AG10803 (cell line): ENCODE measurements at places on chromosomes 1 and 21.

- no peak for DNase-seq
These were observed 102.8 kb upstream of the SAMD11 start for GRCh38 chr1:820962-821361.

DNA sequence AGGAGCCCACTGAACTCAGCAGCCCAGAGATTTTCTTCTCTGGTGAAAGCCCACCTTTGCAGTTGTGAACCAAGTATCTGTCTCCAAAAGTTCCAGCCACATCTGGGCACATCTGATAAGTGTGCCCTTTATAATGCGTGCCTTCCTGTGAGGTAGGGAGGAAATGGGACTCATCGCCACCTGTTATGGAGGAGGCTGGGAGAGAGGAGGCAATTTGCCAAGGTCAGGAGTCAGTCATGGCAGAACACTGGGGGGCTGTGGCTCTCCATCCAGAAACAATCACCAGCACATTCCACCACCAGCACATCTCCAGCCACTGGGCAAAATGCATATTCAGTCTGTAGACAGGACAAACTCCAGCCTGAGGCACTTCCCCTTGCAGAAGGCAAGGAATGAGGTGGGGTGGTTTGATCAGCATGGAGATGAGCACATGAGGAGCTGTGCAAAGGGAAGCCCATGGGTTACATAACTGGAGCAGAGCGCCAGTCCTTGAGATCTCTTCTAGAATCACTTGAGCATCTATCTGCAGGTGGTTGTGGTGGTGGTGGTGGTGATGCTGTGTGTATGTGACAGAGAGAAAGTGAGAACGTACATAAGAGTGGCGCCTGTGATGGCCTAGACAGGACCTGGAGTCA, 15.0 kb upstream of the LEMD1 start:
- DNase-seq: no peak

- DNase-seq: no peak
These were observed 30.1 kb upstream of the PTGFRN start for GRCh38 chr1:116879478-116880133.

- DNase-seq: peak; percentile 85
These were observed 43.2 kb downstream of the KIF26B start for GRCh38 chr1:245197911-245198379.

- DNase-seq: no peak
These were observed 5.4 kb upstream of the RPS6KA1 start for GRCh38 chr1:26524181-26524580.

GRCh38 chr1:37137014-37137413, 102.7 kb upstream of the GRIK3 start:
- no peak for DNase-seq

GRCh38 chr21:44967082-44968047, 27.5 kb downstream of the SLX9 start:
- no peak for DNase-seq

- no peak for DNase-seq
These were observed 5.3 kb upstream of the TXNIP start for GRCh38 chr1:146001709-146002108.

DNA sequence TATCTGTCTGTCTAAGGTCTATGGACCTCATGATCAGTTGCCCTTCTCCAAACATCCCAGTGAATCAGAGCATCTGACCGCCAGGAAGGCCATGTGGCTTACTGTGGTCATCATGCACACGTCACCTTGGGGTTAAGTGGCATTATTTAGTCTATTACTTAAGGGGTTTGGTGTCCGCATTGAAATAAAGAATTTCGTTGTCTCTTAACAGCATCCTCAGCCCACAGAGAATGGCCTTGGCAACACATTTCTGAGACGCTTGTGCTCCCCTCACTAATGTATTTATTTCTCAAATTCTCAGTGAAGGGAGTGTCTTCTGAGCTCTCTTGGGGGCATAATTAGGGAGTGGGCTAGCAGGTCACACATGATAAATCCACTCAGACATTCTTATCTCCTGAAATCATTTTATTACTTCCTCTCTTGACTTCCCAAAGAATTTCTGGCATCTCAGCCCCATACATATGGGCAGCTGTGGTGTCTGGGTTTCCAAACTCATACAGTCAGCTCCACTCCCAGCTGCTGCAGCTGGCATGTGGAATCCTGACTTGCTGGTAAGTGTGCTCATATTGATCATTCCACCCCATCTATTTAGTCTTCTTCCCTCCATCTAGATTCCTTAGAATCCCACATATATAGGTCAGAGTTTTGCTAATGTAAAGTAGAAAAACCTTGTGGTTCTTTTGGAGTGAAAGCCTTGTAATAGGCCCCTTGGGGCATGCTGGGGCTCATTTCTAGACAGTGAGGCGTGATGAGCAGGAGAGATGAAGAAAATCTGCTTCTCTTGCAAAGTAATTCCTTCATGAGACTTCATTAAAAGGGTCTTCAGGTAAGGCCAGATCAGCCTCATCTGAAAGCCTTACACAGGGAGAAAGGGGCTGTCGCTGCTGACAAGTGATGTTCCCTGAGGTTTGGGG, 110.5 kb downstream of the HHAT start:
- peak; percentile 100 for DNase-seq

GRCh38 chr1:184825571-184825970, 70.9 kb upstream of the EDEM3 start:
- no peak for DNase-seq

DNA sequence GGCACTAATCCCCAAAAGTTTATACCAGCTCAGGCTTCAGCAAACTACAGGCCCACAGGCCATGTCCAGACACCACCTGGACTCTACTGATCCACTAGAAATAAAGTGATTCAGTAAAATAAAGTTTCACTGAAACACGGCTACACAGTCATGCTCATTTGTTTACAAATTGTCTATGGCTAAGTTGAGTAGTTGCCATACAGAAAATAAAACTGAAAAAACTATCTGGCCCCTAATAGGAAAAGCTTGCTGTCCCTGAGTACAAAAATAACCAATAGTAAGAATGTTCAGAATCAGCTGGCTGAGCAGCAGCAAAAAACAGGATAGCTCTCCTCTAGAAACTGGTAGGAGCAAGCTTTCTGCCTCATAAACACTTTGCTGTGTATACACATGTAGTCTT, 221.5 kb downstream of the RERE start:
- DNase-seq: no peak

DNA sequence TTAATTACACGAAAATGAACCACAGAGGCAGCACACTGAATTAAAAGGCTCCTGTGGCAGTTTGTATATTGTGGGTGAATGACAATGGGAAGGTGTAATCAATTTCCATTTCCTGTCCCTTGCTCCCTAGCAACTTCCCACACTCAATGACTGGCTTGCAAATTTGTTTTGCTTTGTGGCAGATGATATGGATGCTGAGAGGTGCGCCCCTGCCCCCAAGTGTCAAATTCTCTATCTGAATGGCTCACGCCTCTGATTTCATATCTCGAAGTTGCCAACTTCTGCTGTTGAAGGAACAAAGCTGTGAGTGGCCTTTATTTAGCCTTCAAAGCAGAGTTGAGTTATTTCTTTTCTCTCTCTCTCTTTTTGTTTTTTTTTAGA, 86.0 kb downstream of the FOXD2 start:
- no peak for DNase-seq

GRCh38 chr1:31776516-31776915, 12.4 kb upstream of the ADGRB2 start:
- no peak for DNase-seq

DNA sequence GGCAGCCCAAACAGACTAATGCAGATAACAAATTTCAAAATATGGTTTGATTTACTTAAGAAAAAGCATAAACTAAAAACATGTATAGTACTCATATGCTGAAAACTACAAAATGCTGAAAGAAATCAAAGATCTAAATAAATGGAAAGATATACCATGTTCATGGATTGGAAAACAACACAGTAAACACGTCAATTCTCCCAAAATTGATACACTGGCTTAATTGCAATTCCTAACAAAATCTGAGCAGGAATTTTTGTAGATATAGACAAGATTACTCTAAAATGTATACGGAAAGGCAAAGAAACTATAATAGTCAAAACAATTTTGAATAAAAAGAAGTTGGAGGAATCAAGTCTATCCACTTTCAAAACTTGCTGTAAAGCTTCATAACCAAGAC, 21.0 kb downstream of the SLC19A1 start:
- no peak for DNase-seq

- no peak for DNase-seq
These were observed 9.2 kb downstream of the IL12RB2 start for GRCh38 chr1:67316918-67317317.

DNA sequence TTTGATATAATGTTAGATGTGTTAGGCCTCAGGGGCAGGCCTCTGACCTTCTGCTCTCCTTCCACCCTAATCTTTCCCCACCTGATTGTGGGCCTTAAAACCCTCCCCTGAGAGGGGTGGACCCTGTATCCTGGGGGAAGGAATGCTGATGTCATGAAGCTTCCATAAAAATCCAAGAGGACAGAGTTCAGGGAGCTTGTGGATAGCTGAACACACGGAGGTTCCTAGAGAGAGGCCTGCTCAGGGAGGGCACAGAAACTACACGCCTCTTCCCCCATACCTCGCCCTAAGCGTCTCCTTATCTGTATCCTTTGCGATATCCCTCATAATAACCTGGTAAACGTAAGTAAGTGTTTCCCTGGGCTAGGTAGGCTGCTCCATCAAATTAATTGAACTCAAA, 4.3 kb downstream of the MFN2 start:
- no peak for DNase-seq

DNA sequence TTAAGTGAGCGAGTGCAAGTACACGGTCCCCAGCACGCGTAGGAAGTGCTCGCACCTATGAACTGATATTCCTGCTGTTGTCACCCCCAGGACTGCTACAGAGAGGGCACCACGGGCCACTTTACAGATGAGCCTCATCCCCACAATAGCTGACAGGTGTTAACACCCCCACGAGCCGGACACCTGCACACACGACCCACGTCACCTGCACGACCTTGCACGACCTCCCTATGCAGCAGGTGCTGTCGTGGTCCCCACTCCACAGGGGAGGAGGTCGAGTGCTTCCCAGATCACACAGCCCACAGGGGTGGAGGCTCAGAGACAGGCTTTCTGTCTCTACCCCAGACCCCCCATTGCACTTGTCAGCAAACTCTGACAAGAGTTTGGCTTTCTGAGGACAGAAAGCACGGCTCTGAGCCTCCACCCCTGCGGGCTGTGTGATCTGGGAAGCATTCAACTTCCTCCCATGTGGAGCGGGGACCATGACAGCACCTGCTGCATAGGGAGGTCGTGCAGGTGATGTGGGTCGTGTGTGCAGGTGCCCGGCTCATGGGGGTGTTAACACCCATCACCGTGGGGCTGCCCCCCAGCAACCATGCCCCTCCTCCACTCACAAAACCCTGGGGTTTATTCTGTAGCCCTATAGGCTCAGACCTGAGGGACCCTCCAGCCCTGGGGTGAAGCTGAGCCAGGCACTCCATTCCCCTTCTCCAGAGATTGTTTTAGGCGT, 80.8 kb downstream of the MATN1 start:
- DNase-seq: no peak

DNA sequence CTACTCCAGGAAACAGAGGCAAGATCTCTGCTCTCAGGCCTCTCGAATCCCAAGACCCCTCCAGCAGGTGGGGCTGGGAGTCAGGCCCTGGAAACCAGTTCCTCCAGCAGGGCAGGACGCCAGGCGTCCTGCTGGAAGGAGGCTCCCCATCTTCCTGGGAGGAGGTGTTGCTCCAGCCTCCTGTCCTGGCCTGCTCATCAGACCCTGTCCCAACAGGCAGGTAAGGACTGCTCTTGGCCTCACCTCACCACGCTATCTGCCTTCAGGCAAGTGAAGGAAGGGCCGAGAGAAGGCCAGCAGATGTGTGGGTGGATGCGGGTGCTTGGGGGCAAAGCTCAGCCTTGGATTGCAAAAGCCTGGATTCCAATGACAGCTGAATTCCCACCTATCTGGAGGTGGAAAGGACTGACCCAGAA, 82.9 kb downstream of the SSBP3 start:
- DNase-seq: no peak

GRCh38 chr1:67988066-67988465, 62.4 kb downstream of the DIRAS3 start:
- DNase-seq: peak; percentile 53

DNA sequence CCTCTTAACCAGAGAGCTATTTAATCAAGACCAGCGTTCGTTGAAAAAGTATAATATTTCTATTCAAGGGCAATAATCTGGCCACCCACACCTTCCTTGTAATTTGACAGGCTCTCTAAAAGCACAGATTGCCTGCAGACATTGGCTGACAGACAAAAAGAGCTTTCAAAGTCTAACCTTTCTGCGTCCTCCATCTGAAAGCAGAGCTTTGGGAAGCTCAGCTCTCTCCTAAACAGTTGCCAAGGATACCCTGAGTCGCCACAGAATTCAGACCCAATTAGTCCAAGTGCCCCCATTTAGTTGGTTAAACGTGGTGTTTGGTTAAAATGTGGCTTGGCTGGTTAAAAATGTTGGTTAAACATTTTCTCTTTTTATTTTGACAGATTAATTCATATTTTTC, 33.7 kb upstream of the PLA2G2C start:
- no peak for DNase-seq

GRCh38 chr21:45034556-45035476, 39.6 kb upstream of the ADARB1 start:
- DNase-seq: no peak

GRCh38 chr1:6456800-6457466, 9.0 kb downstream of the TNFRSF25 start:
- no peak for DNase-seq

DNA sequence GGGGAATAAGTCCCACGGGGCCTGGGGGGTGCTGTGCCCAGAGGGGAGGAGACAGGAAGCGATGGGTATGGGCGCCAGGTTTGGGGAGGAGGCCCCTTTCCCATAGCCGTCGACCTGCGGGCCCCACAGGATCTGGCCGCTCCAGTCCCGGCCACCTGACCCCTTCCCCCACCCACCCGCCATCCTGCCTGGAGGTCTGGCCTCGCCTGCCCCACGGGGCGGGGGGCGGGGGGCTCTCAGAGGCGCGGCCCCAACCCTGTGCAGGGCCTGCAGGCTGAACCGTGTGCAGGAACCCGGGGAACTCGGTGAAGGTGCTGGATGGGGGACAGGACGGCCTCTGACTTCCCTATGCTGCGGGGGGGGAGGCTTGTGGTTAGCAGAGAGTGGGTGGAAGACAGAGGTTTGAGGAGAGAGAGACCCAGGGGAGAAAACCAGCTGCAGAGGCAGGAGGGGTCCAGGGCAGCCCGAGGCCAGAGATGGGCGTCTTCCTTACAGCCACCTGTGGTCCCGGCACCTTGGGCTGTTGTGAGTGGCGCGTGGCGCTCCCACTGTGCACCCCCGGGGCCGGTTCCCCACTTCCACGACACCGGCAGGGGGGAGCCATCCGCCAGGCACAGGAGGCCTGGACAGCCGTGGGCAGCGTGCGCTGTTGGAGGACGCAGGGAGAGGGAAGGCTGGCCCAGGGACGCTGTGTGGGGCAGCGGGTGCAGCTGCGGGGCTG, 2.5 kb upstream of the TNFRSF18 start:
- DNase-seq: no peak
